ENCODE measurements at places on chromosomes 2 and 18.
A peak's percentile ranks its signal among the peaks of the same experiment; 100 is the strongest.

GRCh38 chr2:221154176-221154575 is 417.9 kb downstream of the EPHA4 start:
- no peak for DNase-seq

DNA sequence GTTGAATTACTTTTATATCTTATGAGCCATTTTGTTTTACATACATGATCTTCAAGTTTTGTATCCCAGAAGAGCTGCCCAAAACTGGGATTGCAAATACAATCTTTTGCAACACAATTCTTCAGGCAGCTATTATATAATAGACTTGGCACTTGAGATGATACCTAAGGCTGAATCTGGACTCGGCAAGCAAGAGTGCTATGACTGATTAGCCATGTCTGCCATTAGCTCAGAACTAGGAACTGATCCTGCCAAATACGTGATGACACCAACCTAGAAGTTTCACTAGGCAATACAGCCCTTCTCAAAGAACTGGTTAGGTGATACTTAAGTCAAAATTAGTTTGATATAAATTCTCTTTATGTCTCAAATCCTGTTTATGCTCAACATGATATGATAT is 619.6 kb downstream of the CPS1 start:
- peak; percentile 39 for DNase-seq

- no peak for DNase-seq
Measured at GRCh38 chr2:168064011-168064998, 183.1 kb downstream of the STK39 start.

DNA sequence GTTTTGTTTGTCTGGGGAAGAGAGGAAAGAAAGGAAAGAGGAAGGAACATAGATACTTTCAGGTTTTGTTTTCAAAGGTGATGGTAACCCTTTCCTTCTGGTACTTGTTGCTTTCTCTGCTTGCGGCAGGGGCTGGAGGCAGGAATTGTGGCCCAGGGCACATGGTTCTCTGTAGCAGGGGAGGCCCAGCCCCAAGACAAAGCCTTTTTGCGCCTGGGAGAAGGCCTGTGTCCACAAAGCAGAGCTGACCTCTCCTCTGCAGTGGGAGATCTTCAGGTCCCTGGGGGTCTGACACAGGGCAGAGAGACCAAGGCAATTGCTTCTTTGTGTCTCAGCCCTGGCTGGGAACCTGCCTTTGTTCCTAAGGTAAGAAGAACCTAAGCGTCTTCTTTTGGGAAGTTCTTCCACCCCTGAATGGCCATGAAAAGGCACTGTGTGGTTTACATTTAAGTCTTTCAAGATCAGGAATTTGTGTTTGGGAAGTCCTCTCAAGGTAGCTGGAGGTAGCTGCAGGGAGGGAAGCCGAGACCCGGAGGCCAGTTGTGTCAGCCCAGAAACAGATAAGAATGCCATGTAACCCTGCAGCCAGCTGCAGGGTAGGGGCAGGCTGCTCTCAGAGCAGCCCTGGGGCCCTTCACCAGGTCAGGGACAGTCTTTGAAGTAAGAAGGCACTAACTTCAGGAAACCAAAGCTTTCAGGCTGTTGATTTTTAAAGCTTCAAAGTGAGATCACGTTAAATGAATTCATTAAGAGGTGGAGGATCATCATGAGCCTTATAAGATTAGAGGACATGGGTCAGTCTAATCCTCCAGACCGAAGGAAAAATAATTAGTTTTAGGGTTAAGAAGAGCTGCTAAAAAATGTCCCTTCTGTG is 119.3 kb downstream of the STPG4 start:
- peak; percentile 35 for DNase-seq

GRCh38 chr2:240398661-240399267 is 36.7 kb upstream of the GPC1 start:
- DNase-seq, result no peak

DNA sequence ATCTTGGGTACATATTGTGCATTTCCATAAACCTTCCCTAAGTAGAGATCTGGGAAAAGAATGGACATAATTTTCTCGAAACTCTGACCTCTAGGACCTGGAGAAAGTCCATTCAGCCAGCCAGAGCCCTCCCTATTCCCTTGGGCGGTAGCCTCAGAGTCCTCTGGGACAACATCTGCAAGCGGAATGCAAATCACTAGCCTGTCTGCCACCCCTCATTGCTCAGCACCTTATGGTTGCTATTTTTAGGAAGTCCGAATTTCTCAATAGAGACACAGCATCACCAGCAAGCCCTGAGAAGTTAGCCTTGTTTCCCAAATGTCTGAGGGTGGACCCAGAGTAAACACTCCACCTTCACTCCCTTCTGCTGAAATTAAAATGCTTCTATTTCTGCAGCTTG is 17.6 kb upstream of the CD28 start:
- no peak for DNase-seq

- DNase-seq, result no peak
Measured at GRCh38 chr2:240456447-240457222, 21.2 kb downstream of the GPC1 start.

DNA sequence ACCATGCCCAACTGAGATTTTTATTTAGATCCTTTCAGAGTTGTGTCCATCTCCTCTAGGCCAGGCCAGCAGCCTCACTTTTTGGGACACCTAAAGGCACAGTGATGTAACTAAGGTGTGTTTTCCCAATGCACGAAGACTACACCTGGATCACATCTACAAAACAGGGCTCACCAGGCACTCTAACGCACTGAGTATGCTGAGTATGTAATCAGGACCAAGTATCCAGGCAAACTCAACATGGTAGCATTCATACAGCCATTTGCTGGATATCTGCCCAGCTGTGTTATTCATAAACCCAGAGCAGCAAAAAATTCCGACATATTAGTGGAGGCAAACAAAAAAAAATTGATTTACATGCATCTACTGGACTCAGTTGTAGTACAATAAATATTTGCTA is 33.8 kb downstream of the LPIN2 start:
- no peak for DNase-seq

DNA sequence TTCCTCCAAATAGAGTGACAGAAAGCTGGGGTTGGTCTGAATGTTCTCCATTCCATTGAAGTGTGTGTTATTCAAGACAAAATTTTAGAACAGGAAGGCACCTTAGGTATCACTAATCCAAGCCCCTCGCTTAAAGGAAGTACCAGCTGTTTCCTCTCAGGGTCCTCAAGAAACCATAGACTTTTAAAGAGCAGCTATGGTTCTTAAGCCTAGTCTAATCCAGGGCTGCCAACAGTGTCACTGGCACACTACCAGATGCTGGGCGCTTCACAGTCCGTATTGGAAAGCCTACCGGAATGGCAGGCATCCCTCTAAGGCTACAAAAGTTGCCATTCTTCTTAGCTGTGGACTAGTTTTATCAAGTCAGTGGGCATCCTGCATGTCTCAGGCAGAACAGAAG is 1.9 kb downstream of the NEMP2 start:
- DNase-seq, result peak; percentile 12

- no peak for DNase-seq
Measured at GRCh38 chr2:133166031-133166430, 402.2 kb downstream of the NCKAP5 start.

DNA sequence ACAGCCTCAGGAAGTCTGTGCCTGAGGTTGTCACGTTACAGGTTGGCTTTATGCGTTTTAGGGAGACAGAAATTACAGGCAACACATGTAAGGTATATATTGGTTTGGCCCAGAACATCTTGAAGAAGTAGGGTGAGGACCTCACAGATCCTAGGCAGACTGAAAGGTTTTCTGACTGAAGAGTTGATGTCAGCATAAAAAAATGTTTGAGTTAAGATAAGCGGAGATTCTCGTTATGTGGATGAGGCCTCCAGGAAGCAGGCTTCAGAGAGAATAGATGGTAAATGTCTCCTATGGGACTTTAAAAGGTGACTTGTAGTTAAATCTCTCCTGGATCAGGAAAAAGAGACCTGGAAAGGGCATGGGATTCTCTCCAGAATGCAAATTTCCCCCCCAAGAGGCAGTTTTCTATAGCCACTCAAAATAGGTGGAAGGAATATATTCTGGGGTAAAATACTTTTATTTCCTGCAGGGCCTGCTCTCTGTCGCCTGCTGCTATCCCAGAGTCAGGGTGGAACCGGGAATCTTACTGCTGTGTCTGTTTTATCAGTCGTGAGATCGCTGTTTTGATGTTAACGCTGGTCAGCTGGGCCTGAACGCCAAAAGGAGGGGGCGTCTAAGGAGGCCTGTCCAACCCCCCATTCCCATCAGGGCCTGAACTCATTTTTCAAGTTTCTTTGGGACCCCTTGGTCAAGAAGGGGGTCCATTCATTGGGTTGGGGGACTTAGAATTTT is 171.1 kb downstream of the HDAC4 start:
- no peak for DNase-seq

DNA sequence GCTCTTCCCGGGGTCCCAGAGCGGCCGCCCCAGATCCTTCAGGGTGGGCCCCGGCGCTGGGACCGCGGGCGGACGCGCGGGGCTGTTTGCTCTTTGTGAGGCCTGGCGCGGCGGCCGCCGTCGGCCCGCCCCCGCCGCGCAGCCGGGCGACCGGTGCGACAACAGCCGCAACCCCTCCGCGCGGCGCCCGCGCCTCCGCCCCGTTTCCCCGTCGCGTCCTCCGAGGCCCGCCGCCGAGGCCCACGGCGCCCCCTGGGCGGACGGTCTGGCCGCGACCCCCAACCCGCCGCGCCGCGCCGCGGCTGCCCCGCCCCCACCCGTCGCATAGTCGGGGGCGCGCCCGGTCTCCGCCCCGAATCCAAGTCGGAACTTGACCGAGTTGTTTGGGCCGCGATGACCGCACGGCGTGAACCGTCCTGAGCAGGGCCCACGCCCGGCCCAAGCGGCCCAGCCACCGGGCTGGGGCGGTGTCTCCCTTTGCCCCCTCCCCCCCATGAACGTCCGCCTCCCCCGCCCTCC is 448 bp downstream of the YPEL5 start:
- DNase-seq, result no peak

GRCh38 chr2:161164161-161164560 is 3.9 kb downstream of the TANK start:
- no peak for DNase-seq

GRCh38 chr2:152861349-152861942 is 143.0 kb downstream of the ARL6IP6 start:
- peak; percentile 22 for DNase-seq

- DNase-seq, result peak; percentile 64
Measured at GRCh38 chr18:2547477-2548087, 23.7 kb downstream of the METTL4 start.

- no peak for DNase-seq
Measured at GRCh38 chr2:1740716-1741589, 3.4 kb downstream of the PXDN start.

DNA sequence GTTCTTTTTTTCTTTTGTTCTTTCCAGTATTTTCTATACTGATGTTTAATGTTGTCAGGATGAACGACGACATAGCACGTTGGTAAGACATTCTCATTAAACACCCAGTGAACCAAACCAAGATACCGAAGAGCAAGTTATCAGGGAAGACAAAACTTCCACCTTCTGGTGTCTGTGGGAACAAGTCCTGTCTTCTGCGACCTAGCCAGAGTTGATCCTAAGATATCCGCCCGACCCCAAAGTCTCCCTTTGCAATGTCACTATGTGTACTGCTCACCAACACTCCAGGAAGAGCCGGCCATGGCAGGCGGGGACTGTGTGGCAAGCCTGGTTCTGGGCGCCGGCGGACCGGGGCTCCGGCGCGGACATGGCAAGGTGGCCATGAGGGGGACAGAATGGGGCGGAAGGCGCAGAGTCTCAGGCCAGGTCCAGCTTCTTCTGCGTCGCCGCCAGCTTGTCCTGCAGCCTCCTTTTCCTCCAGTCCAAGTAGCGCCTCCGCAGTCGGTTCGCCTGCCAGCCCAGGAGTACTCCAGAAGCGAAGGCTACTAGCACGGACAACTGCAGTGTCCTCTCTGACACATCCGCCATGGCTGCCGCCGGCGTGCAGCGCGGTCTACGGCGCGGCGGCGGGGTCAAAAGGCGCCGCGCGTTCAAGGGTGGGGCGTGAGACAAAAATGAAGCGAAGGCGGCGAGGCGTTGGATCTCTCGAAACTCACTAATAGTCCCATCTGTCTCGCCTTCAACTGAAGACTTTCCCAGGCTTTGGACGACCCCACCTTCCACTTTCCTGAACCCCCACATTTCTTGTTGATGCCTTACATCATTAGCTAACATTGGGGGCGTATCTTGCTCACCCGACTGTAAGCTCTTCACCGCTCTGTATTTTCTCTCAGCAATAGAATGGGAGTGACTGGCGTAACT is at the start of gene MTLN:
Gene MTLN (minus strand): TSS at position 610 of the 921 bp plus-strand sequence. CDS start 22 bp downstream, at position 588.
- peak; percentile 71 for DNase-seq

DNA sequence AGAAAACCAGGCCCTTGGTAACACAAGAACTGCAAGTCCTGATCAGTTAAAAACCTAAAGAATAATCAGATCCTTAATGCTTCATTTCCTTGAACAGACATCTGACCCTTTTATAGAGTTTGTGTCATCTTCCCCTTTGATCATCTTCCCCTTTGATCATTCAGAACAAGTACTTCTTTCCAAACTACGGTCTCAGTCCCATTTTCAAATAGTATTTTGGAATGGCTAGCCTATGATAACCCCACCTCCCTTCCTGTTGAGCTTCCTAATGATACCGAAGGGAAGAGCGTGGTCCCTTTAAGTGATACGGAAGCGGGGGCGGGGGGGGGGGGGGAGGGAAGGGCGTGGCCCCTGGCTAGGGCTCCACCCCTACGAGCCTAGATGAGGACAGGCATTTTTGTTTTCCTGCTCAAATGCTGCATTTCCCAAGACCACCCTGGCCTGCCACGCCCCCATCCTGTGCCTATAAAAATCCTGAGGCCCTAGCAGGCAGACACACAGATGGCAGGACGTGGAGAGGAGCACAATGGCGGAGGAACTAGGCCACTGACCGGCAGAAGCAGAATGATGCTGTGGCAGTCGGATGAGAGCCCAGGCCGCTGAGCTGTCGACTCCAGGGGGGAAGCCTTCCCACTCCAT is 24.1 kb upstream of the CHRNA1 start:
- DNase-seq, result peak; percentile 38

DNA sequence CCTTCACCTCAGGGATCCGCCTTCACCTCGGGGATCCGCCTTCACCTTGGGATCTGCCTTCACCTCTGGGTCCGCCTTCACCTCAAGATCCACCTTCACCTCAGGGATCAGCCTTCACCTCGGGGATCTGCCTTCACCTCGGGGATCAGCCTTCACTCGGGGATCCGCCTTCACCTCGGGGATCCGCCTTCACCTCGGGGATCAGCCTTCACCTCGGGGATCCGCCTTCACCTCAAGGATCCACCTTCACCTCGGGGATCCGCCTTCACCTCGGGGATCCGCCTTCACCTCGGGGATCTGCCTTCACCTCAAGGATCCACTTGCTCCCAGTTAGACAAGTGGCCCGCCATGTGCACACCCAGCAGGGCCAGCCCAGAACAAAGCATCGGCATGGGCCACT is 7.3 kb downstream of the KIF1A start:
- no peak for DNase-seq
